ENCODE measurements at places on chromosomes 4 and X.
A peak's percentile ranks its signal among the peaks of the same experiment; 100 is the strongest.

DNA sequence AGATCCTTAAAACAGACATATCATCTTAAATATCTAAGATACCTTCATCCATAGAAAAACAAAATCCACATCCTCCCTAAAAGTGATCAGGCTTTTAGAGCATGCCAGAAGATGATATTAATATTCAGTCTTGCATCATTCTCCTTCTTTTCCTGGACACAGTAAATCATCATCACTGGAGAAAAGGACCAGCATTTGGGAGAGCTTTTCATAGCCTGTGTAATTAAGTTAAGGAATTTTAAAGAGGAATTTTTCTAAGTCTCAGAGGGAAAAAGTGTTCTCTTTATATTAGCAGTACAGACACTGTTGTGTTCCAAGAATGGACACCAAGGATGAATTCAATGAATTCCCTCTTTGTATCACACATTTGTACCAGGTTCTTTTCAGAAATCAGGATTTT is 696 bp downstream of the SCRG1 start:
- no peak for DNase-seq

DNA sequence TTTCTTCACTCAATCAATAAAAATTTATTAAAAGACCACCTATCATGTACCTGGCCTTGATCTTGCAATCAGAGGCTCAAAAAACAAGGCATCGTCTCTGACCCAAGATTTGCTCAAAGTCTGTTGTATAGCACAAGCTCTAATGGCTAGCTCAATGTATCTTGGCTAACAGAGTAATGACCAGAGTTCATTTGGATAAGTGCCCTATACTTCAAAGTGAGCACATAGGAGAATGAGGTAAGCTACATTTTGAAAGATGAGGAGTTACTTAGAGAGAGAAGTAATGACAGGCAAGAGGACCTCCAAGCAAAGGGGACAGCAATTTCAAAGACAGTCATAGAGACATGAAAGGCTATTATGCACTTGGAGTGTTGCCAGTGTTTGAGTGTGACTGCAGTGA is 22.9 kb upstream of the GABRQ start:
- no peak for DNase-seq

DNA sequence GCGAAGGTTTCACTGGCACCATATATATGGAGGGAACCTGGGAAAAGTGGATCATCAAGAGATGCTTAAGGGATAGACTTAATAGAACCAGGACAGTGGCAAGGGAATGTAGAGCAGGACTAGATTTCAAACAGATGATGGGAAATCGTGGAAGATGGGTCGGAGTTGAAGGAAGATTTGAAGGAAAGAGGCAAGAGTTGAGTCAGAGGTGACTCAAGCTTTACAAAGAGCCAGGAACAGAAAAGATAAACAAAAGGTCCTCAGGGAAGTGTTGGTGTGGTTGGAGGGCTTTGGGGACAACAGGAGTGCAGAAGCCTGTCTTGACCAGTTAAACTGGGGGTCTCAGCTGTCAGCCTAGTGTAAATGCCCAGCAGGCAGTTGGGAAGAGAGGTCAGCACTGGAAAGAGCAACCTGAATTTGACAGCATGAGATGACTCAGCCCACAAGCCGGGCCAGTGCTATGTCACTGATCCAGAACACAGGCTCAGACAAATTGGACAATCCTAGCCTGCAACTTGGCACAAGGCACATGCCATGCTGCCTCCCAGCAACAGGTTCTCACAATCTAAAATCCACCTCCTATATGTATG is 230.5 kb downstream of the IDS start:
- DNase-seq = no peak

DNA sequence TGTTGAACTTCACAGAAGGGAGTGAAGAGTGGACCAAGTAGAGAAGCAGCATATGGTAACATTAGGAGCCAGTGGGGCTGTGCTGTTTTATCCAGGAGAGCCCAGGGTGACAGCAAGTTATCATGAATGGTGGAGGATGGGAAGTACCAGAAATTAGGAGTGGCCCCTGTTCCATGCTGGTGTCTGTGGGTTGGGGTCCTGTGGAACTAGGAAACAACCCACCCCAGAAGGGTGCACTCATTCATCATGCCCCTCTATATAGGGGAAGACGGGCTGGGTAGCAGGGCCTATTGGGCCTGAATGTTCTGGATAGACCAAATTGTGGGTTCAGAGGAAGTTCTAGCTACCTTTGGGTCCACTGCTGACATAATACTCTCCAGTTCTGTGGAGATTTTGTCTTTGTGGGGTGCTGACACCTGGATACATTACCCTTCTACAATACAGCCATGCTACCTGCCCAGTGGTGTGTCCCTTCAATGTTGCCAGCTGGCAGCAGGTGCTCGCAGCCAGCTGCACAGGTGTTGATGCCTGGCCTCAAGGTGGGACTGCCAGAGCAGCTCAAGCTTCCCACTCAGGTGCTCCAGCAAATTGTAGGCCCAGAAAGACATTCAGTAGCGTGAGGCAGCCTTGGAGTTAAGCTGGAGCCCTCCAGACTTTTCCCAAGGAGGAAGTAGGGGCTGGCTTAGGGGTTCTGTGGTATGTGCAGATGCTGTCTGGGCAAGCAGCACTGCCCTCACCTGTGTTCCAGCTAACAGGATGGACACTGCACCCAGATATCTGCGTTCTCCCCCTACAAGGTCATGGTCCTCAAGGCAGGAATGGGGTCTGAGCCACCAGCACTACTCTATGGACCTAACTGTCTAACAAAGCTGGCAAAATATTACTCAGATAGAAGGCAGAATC is 106.5 kb downstream of the NHSL2 start:
- DNase-seq = no peak

- no peak for DNase-seq
Measured at GRCh38 chr4:54879576-54879975, 221.8 kb downstream of the KIT start.

- DNase-seq = no peak
Measured at GRCh38 chr4:111934314-111934713, 210.9 kb upstream of the FAM241A start.

- DNase-seq = no peak
Measured at GRCh38 chrX:129690435-129690834, 35.7 kb upstream of the APLN start.

DNA sequence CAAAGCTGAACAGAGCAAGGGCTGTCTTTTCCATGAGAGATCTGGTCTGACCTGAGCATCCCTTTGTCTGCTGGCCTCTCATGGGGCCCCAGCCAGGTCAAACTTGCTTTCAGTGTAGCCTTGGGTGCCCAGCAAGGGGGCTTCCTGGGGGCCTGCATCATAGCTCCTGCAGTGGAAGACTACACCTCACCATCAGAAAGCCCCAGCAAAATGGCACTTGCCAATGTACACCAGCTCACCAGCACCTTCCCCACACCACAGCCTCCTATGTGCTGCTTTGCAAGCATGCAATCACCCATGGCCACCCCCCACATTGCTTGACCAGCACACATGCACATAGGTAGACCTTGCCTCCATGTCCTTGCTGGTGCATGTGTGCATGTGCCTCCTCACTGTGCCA is 1478.1 kb downstream of the FSTL5 start:
- DNase-seq = no peak

GRCh38 chrX:130606425-130606824 is 204.6 kb downstream of the RBMX2 start:
- DNase-seq = no peak

- DNase-seq = no peak
Measured at GRCh38 chr4:123346951-123347350, 49.6 kb upstream of the SPRY1 start.

DNA sequence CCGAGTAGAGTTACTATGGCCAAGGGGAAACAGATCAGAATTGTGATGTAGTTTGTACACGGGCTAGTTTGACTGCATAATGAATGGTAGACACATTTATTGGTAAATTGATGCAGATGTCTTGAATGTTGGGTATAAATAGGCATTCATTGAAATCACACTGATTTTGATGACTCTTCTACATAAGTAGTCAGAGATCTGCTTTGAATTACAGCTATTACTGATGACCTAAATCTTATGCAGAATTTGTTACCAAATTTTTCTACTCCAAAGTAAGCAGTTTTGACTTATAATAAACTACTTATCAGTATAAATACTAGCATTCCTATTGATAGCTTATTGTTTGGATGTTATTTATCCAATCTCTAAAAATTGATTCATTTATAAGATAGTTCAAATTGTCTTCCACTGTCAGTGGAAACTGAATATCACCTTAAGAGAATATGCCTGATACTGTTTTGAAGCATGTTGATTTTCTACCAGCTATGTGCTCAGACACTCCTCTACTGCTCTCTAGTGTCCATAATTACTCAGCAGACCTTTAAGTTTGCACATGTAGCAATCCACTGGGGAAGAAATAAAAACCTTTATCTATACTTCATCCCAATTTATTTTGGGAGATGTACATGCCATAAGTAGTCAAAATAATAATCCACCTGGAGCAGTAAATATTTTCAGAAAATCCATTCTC is 120.3 kb downstream of the RASL11B start:
- no peak for DNase-seq

- peak; percentile 84 for DNase-seq
Measured at GRCh38 chrX:46574774-46575381, 1.3 kb downstream of the CHST7 start.

DNA sequence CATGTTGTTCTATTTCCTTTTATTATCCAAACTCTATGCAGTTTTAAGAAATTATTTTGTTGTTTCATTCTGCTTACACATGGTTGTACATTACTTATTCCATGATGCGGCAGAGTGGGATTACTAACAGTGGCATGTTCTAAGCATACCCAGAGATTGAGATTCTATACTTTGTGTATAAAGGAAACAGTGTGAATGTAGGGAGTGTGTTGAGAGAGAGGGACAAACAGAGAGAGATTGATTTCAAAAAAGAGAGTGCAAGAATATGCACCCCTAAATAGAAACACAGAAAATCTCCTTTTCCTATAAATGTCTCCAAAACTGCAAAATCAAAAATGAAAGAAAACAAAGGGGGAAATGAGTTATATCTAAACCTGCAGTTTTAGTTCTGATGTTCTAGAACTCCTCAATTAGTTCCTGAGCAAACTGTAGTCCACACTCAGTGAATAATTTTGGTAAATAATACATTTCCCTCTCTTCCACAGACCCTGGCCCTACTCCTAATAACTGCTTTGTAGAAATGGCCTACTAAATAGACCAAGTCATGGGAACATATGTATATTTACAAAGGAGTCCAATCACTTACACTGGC is 31.0 kb downstream of the SLC9B1 start:
- no peak for DNase-seq

- no peak for DNase-seq
Measured at GRCh38 chr4:161937596-161937995, 226.2 kb downstream of the FSTL5 start.
